ENCODE measurements at places on chromosomes 4 and X.
A peak's percentile ranks its signal among the peaks of the same experiment; 100 is the strongest.

DNA sequence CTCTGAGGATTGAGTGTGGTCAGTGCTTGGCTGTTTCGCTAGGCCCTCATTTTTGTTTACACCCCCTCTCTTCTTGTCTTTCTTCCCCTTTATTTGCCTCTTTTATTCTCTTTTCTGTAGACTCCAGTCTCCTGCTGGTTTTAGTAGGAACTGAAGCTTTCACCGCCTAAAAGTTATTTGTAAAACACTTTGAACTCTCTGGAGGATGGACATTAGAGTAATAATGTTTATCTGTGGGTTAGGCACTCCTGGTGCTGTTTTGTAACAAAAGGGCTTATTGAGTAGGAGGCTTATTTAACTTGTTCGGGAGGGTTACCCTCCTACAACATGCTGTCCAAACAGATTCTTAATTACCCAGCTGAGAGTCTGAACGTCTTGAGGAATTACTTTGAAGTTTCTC lies 1.6 kb upstream of the ARHGAP10 start:
- DNase-seq = no peak

DNA sequence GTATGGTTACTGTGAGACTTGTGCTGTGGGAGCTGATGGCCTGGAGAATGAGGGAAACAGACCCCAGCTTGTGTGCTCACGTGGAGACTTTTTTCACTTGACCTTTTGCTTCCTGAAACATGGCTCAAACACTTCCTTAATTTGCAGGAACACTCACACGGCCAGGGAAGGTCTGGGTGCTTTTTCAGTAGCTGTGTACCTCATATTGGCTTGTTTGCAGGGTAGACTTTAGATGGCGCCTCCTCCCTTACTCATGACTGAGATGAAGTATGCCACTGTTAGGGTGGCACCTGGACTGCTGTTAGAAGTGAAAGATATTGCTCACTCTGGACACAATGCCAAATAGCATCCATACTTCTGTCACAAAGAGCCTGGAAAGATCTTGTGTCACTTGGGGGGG lies 75.7 kb upstream of the WDR1 start:
- DNase-seq = no peak

GRCh38 chr4:188198982-188199792 lies 59.9 kb downstream of the TRIML1 start:
- DNase-seq = no peak

- no peak for DNase-seq
Observed at GRCh38 chr4:78567500-78568060, 16.0 kb downstream of the ANXA3 start.

DNA sequence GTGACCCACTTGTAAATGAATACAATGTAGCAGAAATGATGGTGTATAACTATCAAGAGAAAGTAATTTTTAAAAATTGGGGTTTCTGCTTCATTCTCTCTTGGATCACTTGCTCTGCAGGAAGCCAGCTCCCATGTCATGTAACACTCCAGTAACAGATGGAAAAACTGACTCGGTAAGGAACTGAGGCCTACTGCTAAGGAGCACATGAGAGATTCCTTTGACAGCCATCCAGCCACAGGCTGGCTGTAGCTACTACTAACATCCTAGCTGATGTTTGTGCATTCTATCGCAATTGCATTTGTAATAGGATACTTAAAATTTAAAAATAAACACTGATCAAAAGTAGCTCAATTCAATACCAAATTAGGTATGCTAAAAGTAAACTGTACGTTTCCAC lies 102.3 kb upstream of the MAB21L2 start:
- no peak for DNase-seq

GRCh38 chr4:121873604-121874003 lies 3.3 kb upstream of the BBS7 start:
- DNase-seq = no peak

DNA sequence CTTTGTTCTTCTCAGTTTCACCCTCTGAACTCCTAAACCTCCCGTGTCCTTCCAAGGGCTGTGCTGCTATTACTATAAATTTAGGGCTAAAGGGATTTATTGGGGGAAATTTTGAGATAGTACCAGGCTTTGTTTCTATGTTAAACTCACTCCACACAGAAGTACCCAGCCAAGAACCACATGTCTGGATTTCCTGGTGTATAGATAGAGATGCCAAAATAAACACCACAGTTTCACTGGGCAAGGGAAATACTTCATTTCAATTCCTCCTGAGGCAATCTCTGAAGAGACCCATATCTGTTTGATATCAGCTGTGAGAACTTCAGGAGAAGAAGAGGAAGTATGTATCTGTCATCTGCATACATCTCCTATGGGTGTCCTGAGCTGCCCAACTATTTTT lies 21.7 kb upstream of the CLNK start:
- DNase-seq = no peak

DNA sequence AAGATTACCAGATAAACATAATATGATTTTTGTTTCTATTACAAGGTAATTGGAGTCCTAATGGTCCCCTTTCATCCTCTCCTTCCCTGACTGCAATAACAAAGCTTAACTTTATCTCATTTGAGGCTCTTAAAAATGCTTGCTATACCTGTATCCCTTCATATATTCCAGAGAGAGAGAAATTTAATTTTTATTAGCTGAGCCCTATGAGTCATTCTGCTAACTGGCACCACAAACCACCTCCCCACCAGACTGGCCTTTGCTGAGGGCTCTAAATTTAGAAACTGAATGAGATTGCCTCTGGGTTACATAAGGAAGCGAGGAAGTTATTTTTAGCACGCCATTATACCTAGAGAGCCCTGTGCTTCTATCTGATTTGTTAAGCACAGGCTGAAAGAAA lies 27.4 kb downstream of the CBLL2 start:
- peak; percentile 0 for DNase-seq

Data from T1000 (cell line).